CD4-positive, alpha-beta T cell treated with Interleukin-2 at 100 ng/mL for 4 hours (primary cell): ENCODE measurements at places on chromosomes 1 and 21.

DNA sequence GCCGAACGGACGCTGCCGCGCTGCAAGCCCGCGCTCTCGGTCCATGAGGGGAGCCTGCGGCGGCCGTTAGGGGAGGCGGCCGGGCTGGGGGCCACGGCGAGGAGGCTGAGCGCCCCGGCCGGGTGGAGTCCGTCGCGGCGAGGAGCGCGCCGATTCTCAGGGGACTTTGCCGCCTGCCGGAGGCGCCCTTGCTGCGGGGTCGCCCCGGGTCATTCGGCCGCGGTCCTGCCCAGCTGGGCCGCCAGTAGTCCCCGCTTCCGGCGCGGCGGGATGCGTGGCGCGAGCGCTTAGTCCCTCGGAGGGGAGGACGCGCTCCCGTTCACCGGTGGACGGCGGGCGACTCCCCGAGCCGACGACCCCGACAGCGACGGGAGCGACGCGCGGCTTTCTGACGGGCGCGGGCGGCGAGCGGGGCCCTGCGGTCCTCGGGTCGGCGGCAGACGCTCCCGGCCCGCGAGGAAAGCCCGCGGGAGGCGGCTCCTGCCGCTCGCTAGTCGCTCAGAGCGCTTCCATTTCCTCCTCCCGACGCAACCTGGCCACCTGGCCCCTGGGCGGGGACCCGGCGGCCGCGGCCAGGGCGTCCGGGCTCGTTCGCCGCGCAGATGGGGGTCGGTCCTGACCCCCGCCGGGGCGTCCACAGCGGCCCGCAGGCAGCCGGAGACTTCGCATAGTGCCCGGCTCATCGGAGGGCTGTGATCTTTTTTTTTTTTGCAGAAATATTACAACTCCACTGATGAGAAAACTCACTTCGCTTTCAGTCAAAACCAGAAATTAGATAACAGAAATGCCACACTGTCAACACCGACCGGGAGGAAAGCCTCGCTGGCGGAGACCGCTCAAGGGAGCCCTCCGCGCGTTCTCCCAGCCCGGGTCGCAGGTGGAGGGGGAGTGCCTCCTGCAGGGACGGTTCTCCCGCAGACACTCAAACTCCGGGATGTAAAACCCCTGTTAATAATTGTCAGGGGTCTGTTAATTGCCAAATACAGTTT, 641 bp upstream of the ZBTB21 start:
- DNase-seq, result peak; percentile 5

DNA sequence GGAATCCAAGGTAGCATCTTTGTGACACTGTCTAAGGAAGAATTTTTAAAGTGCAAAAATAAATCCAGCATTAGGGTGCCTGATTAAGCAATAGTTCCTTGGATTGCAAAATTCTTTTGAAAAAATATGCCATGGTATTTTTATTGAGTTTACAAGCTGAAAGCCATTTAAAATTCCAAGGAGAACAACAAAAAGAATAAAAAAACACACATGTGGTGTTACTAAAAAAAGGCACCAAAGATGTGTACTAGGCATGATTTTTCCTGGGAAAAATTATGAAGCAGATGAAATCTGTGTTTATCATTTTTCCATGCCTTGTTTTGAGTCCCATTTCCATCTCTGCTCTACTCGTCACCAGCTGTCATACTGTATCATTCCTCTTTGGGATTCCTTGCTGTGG, 157.0 kb upstream of the ZNHIT6 start:
- DNase-seq, result no peak

DNA sequence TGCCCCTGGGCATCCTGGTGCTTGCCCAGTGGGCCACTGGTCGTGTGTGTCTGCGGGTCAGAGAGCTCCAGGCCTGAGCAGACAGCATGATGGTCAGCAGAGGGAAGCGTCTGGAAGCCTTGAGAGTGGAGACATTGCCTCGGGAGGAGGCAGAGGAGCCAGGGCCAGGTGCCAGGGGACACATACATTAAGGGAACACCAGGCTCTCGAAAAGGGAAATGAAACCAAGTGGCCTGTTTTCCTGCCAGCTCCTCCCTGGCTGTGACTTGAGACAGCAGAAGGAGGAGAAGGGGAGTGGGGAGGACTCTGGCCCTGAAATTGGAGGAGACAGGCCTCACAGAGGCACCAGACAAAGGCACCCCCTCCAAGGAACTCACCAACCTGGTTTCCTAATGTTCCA, 62.4 kb upstream of the LRP8 start:
- DNase-seq, result no peak

GRCh38 chr1:22077728-22078127, 25.2 kb downstream of the CDC42 start:
- DNase-seq, result no peak

DNA sequence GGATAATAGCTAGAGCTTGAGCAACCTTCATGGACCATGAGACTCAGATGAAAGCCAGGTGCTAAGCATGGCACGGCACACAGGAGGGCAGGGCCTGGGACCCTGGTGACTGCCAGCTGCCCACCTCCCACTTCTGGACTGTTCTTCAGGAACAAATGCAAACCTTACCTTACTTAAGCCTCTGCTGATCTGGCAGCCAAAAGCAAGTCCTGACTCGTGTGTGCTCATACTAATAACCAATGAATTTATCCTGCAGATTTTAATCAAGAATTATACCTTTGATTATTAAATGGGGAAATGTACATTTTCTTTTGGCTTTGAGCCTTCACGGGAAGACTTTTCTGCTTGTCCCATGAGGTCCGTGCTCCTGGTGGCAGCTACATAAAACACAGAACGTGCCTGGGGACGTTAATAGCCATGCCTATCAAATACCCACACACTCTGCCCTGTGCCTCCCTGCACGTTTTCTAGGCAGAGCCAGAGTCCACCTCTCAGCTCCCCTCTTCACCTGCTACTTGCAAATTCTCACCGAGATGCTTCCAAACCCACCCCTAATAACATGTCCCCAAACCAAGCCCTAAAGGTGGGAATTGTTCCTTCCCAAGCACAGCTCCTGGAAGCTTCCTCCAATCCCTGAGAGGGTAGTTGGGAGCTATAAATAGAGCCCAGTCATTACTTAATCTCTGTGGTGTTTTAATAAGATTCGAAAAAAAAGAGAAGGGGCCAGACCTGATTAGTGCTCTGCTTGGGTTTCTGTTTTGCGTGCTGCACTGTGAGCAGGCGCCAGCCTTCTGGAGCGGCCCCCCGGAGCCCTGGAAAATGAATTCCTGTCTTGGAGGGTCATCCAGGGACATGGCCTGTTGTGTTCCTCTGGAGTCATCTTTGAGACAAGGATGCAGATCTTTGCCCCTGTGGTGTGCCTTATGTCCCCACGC, 33.5 kb downstream of the SLC1A7 start:
- no peak for DNase-seq

GRCh38 chr1:2455757-2456156, 20.3 kb upstream of the PLCH2 start:
- no peak for DNase-seq

- no peak for DNase-seq
Observed at GRCh38 chr1:205210756-205211168, 740 bp downstream of the DSTYK start.

- no peak for DNase-seq
Observed at GRCh38 chr1:70874063-70874462, 173.6 kb downstream of the PTGER3 start.

GRCh38 chr21:16932314-16932713, 580.5 kb upstream of the CXADR start:
- no peak for DNase-seq

- no peak for DNase-seq
Observed at GRCh38 chr1:185680453-185680852, 53.7 kb upstream of the HMCN1 start.

DNA sequence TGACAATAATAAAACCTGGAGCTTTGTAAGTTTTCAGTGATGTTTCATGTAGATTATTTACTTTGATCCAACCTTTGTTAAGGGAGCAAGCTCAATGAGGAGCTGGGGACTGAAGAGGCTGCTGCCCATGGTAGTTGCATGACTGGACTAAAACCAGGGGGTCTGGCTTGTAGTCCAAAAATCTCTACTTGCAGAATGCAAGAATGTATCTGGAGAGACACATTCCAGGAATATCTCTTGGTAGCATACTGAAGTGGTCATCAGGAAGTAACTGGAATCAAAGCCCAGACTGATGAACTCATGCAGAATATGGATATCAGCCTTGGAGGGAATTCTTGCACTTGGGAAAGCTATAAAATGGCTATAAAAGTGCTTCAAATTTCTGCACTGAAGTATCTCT, 5.8 kb upstream of the KIAA0040 start:
- no peak for DNase-seq

GRCh38 chr1:200866521-200866920, 6.3 kb upstream of the GPR25 start:
- peak; percentile 30 for DNase-seq

- no peak for DNase-seq
Observed at GRCh38 chr1:9400425-9401079, 107.9 kb downstream of the SPSB1 start.

DNA sequence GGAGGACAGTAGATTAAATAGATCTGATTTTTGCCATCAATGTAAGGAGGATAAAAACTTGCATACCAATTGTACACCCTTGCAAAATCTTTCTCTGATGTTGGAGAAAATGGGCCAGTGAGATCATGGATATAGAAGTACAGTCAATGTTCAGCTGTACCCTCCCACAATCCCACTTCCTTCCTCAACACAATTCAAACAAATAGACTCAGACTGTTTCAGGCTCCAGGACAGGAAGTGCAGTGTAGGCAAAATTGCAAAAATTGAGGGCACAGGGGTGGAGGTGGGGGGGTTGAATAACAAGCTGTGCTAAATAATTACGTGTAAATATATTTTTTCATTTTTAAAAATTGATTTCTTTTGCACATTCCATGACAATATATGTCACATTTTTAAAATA, 3.9 kb upstream of the IFI44 start:
- DNase-seq, result peak; percentile 45

- no peak for DNase-seq
Observed at GRCh38 chr1:157347506-157347905, 204.8 kb downstream of the FCRL5 start.

DNA sequence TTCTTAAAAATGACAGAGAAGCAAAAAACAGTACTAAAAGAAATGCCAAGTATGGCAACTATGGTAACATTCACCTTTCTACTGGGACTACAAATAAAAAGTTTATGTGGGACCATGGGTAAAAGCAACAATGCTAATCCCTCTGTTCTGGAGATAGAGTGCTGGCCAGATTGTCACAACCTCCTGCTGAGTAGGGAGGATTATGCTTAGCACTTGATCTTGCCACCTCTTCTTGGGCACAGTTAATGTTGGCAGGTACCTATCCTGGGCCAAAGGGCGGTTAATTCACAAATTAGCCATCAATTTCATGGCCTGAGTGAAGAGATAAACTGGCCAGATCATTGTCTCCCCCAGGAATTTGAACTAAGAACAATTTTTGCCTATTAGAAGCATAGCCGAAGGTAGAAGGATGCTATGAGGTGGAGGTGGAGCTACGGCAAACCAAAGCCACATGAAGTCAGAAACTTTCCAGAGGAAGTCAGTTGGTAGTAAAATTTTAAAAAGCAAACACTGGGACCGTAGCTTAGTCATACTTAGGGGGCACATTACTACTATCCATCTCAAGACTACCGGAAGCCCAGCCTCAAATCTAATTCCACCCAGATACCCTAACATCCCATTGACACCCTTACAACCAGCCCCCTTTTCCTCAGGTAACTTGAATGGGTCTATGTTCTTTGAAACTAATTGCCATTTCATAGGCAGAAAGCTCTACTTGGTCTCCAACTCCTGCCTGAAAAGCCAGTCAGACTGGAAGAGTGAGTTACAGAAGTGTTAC, 2.7 kb downstream of the SCYL3 start:
- DNase-seq, result peak; percentile 65

DNA sequence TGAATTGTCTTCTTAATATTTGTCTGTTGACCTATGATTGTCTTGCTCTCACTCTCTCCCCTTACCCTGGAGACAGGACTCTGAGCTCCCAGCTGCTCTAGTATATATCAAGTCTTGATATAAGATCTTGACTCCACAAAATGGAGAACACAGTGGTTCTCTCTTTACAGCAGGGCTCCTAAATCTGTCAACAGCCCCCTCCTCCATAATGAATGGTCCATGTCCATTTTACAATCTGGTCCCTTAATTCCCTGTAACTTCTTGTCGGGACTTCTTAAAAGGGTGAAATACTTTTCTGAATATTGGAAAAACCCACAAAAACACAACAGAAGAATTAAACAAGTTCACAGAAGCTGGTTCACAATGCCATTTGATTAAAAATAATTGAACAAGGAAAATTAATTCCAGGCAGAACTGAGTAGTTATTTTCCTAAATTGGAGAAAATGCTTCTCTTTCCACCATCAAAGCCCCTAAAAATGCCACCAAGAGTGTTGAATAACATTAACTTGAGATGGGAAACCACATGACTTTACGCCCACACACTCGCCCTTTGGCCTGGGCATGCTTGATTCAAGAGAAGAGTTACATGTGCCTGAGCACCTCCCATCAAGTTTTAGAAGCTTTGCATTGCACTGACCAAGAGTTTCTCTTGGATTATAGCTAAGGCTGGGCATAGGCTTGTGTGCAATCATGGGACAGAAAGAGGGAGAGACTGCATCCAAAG, 109.8 kb downstream of the TOMM20 start:
- no peak for DNase-seq
